ENCODE measurements at places on chromosomes 11 and 22.

DNA sequence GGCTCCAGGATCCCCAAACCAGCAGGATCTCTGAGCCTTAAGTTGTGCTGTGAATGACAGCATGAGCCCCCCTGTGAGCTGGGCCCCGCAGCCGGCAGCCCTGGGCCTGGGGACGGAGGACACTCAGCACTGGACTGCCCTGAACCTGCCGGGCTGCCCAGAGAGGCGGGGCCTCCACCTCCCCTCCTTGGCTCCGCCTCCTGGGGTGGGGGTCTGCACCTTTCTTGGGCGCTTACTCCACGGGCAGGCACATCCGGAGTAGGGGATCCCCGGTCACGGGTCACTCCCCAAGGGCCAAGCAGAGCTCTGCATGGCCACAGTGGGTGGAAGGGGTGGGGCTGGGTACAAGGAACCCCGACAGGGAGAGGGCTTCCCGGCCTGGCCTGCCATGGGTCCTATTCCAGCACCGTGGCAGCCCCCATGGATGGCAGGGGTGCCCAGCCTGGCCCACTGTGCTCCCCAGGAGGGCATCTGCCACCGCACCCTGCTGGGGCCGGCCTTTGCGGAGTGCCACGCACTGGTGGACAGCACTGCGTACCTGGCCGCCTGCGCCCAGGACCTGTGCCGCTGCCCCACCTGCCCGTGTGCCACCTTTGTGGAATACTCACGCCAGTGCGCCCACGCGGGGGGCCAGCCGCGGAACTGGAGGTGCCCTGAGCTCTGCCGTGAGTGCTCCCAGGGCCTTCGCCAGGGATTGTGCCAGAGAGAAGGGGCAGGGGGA, 5.4 kb downstream of the MUC5B start:
- DNase-seq, result no peak

DNA sequence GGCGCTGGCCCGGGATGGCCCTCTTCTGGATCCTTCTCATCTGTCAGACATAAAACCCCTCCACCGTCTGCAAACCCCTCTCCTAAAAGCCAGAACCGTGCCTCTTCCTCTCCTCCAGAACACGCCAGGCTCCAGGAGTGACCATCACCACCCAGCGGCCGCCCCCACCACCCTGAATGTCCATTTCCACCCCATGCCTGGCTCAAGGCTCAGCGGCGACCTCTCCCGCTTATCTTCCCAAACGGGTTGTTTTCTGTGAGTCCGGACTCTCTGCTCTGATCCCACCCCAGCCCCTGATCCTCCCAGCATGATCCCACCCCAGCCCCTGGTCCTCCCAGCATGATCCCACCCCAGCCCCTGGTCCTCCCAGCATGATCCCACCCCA, 37.6 kb downstream of the CELSR1 start:
- no peak for DNase-seq

DNA sequence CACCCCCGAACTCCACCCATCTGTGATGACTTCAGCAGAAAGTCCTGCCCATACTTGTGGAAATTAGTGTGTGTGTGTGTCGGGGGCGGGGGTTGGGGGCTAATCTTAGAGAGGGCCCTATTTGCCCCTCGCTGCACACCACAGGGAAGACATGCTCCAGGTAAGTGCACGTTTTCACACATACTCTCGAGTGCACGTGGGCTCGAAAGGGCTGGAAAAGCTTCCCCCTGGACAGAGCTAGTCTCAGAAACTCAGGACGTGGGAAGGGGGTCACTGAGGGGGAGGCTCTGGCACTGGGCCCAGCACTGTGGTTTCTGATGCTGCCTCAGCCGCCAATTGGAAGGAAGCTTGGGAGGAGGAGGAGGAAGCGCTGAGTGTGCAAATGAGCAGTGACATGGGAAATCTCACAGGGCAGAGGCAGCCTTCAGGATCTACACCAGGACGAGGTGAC, 40.7 kb upstream of the CD82 start:
- DNase-seq, result no peak

GRCh38 chr11:111733611-111734088, 32.5 kb downstream of the PPP2R1B start:
- no peak for DNase-seq

DNA sequence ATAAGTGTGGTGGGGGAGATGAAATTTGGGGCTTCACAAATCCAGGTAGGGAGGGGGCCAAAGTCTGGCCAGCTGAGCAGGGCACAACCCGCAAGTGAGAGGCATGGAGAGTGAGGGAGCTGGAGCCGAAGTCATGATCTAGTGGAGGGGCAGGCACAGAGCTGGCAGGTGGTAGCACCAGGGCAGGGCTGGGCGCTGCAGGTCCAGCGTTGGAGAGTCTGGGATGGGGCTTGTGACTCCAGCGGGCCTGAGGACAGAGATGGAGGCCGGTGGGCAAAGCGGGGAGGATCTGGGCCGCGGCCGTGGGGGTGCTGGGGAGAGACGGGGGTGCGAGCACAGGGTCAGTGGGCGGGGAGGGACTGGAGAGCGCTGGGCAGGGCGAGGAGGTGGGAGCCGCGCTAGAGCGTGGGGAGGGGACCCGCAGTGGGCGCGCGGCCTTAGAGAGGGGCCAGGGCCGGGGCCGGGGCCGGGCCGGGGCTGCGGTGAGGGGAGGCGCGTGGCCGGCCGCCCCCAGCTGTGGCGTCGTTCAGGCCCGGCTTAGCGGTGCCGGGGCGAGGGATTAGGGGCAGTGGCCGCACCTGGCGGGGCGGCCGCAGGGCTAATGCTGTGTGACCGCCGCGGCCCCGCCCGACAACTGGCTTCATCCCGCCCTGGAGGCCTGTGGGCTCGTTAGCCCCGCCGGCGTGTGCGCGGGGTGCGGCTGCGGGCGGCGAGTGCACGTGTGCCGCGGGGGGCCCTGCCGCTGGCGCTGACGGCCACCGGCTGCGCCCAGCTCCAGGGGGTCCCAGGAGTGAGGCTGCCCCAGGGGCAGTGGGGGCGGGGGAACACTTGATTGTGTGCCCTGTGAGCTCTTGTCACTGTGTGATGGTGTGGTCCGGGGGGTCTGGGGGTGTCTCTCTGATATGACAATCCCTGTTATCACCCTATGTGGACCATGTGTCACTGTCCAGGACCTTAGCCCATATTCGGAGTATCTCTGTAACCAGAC, 23.6 kb upstream of the MYOD1 start:
- DNase-seq, result no peak

DNA sequence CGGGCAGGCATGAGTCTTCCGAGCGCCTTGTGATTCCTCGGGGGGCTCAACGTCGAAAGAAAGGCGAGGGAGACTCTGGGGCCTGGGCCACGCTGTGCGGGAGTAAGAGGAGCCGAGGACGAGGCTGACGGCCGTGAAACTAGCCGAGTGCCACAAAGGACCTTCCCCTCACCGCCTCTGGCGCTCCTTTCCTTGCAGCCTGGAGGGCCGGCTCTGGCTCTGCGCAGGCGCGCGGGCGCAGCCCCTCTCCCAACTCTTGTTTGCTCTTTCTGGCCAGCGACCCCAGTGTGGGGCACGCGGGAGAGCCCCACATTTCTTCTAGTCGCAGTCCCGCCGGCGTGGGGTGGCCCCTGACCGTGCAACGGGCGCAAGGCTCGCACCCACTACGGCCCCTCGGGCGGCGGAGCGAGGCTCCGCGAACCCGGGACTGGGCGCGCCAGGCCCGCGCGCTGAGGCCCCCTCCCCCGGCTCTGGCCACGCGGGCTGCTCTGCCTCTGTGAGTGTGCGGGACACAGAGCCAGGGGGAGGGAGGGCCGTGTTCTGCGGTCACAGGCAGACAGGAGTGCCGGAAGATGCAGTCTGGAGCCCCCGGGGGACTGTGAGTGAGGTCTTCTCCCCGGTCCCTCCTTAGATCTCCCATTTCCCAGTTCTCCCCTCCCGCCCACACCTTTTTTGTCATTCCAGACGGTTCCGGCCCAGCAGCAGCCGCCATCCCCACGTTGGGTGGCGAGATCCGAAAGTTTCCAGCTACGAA, 1.0 kb upstream of the TOB2 start:
- DNase-seq, result peak; percentile 20

Measured in activated T-helper 1 cell treated with anti-CD3 and anti-CD28 coated beads, Interleukin-2, amount 50 U/mL, for 16 hours (primary cell).